ENCODE measurements at places on chromosomes 3 and 15. TPM values are rescaled to one million over a fixed set of nuclear protein-coding genes. Genes with fewer than 3 reads are reported as not detected.

DNA sequence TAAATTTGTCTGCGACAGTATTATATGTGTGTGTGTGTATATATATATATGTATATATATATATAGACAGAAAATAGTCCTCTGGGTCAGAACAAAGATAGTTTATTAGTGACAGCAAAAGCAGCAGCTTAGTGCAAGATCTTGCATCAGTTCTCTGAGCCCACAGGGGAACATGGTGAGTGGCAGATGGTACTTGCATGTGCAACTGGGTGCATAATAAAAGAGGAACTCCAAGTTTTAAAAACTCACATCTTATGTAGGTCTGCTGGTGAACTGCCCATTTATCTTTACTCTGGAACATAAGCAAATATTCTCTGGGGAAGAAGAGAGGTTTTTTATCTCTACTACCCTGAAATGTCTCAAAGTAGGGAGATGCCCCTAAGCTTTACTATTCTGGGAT lies 276.4 kb downstream of the POLQ start:
- H3K27me3 ChIP-seq: no peaks in the 10 kb centered on the region
- H3K36me3 ChIP-seq: no peaks in the 10 kb centered on the region
- H3K27ac ChIP-seq: no peak overlapping the region
- DNase-seq: no peak
- H3K4me1 ChIP-seq: no peaks in the 10 kb centered on the region

DNA sequence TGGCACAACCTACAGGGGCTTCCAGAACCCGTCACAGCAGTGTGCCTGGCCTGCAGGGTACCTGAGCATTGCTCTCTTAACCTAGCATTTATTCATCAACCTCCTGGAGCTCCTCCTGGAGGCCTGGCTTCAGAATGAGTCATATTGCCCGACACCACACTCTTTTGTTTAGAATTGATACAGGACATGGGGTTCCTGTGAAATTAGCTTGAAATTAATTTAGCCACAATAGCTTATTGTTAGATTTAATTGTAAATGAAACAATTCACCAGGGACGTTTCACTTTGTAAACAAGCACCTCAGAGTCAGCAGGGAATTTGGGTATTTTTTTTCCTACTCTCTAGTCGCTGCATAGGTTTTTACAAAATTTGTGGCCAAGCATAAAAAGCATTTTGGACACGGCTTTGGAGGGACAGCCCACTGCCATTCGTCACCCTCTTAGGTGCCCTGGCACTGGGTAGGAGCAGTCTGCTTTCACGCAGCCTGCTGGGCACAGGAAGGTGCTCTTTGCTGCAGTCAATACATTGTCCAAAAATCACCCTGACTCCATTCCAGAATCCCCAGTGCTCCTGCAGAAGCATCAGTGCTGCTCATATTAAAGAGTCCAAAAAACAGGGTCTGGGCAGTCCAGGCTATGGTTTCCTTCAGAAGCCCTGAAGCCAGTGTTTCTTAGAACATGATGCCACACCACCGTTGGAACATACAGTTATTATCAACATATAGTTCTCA lies 60.8 kb upstream of the MEF2A start:
- H3K27ac ChIP-seq: no peak overlapping the region
- H3K4me3 ChIP-seq: no peak overlapping the region
- H3K27me3 ChIP-seq: no peaks in the 10 kb centered on the region
- H3K36me3 ChIP-seq: no peaks in the 10 kb centered on the region
- DNase-seq: no peak
- H3K4me1 ChIP-seq: peaks cover 32% of the 10 kb centered on the region

DNA sequence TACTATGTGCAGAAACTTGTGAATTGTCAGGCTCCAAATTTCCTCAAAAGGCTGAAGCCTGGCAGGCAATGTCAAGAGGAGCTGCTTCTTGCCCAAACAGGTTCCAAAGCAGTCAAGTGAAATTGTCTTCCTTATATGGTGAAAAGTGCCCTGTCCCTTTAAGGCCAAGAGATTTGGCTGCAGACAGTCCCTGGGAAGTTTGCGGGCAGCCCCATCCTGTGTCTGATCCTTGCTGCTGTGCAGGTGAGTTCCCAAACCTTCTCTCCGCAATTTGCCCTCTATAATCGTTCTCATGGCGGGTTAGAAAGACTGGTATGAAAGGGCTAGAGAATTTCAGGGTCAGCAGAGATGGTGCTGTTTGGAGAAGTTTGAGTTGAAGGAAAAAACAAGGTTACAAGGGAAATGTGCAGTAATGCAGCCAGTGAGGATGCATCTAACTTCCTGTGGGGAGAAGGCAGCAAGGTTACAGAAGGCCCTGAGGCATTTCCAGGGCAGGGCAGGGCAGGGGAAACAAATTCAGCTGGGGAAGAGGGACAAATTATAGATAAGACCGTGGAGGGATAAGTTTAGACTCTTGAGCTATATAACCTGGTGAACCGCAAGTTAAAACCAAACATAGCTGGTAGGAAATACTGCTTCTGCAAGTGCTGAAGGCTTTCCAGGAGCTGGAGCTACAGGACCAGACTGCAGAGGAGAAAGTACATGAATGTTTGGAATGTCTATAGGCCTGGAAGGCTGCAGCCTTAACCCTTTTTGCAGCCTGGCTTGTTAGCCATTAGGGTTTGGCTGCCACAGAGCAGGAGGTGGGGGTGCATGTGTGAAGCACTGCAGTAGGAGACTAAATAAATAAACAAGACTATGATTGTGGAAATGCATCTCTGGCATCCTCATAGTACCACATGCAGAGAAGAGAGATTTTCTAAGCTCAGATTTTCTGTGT lies 256.2 kb upstream of the IL12A start:
- peak overlapping the region; percentile 63 for H3K27ac ChIP-seq
- DNase-seq: no peak
- peaks cover 18% of the 10 kb centered on the region for H3K4me1 ChIP-seq
- H3K36me3 ChIP-seq: no peaks in the 10 kb centered on the region

DNA sequence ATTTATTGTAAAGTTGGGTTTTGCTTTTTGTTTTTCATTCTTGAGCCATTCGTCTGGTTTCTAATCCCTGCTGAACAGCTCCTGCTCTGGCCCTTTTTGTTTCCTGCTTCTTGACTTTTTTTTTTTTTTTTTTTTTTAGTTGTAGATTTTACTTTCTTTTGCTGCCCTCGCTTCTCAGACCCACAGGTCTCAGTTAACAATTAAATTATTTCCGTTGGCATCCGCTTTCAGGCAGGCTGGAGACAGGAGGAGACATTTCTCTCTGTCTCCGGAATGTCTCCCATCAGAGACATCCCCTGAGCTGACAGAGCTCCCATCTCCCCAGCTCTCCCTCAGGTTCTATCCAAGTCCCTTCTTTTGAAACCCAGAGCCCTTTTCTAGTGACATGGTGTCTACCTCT lies 68.6 kb downstream of the SLC6A6 start:
- no peak overlapping the region for H3K4me3 ChIP-seq
- no peak overlapping the region for H3K27ac ChIP-seq
- DNase-seq: no peak
- H3K4me1 ChIP-seq: no peaks in the 10 kb centered on the region

The HYAL3 gene
- total RNA-seq: 8.3 TPM

The CILP gene
- 26.7 TPM for total RNA-seq

The PDZRN3 gene
- 172 TPM for total RNA-seq

Data from sigmoid colon (tissue), 7 donors.